Stimulated activated naive CD8-positive, alpha-beta T cell treated with anti-CD3 and anti-CD28 coated beads, Interleukin-15, amount 100 ng/mL, for 72 hours (primary cell): ENCODE measurements at places on chromosomes 4 and X.

GRCh38 chrX:109403922-109404321 is 78.0 kb downstream of the GUCY2F start:
- DNase-seq, result no peak

DNA sequence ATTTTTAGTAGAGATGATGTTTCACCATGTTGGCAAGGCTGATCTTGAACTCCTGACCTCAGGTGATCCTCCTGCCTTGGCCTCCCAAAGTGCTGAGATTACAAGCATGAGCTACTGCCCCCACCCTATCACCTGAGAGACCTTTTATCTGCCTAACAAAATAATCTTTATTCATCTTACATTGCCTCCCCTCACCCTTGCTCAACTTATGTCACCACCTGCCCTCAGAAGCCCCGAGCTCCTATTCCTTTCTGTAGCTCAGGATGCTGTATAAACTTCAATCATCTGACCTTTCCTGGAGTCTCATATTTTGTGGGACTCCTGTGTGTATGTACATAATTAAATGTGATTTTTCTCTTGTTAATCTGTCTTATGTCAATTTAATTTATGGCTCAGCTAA is 29.7 kb upstream of the ENPP6 start:
- DNase-seq, result no peak

GRCh38 chr4:158316264-158316663 is 106.0 kb downstream of the TMEM144 start:
- no peak for DNase-seq

- DNase-seq, result no peak
Observed at GRCh38 chr4:3377557-3377956, 64.2 kb upstream of the HGFAC start.

DNA sequence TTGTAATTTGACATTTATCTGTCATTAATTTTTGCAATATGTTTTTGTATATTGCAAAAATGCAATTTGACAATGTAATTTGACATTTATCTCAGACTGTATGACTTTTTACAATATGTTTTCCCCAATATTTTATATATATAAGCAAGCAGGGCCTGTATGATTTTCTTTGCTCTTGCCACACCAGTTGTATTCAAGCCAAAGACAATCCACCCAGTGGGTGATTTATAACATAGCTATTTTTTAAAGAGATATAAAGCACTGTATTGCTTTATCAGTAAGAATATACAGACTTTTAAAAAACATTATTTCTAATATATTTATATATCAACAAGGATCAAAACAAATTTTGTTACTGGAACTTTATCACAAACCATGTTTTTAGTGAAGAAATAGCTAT is 47.3 kb downstream of the SLIT2 start:
- DNase-seq, result no peak

GRCh38 chr4:172666711-172667368 is 501.8 kb upstream of the GALNT7 start:
- DNase-seq, result no peak

DNA sequence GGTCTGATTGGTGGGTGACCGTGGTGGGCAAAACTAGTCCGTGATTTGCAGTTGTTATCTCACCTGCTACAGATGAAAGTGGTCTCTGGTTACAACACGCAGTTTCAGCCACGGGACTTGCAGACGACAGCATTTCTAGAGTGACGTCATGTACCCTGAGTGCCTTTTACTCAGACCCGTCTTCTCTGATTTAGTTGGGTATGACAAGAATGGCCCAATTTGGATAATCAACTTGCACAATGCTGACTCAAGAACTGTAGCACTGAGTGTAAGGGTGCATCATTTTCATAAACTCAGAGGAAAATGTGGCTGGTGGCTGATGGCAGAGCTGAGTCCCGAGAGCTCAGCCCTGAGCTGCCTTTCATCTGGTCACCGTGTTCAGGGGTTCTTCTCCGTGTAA is 281.4 kb upstream of the FRG1 start:
- DNase-seq, result no peak

DNA sequence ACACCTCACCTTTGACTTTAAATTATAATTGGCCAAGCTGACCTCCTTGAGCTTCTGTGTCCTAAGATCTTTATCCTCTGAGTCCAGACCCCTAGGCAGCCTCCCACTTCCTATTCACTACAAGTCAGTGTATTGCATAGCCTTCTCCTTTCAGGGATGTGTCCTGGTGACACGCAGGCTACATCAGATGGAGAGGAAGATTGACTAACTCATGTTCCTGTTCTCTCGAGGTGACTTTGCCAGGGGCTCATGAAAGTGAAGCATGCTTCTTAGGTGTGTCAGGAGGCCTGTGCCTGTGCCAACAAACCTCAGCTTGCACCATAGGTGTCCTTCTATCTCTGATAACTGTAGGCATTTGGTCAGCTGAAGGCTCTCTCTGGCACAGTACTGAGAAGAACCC is 195.7 kb upstream of the HS3ST1 start:
- DNase-seq, result no peak

DNA sequence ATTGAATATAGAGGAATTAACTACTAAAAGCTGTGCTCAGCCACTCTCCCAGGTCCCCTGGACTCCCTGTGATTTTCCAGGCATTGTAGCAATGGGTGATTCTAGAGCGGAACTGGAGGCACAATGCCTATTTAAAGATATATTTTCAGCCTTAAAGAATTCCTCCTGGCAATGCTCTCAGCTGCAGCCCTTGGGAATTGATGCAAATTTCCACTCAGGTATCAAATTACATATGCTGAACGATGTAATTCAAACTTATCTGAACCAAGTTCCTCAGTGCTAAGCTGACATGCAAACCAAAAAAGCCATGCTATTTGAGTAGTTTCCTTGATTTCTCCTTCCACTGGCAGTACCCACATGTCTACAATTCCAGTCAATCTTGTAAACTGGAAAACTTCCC is 86.3 kb upstream of the GABRA3 start:
- DNase-seq, result no peak
